ENCODE measurements at places on chromosomes 6 and 20.

DNA sequence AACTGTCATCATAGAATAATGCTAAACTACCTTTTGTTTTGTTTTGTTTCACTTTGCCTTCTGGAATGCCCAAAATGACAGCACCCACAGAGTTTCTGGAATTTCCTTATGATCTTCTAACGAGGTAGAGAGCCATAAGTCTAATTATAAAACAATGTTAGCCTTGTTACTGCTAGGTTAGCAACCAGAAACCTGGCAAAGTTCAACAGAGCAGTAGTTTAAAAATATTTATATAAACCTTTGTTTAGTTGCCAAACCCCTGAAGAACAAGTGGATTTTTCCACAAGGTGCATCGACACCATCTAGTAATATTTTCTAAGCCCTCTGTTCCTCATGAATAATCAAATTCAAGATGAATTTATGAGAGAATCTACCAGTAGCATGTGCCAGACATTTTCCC, 27.6 kb upstream of the IPCEF1 start:
- DNase-seq: no peak

GRCh38 chr20:60187683-60188082, 229.5 kb downstream of the CDH26 start:
- no peak for DNase-seq

GRCh38 chr20:36352843-36353553, 46.9 kb downstream of the DLGAP4 start:
- no peak for DNase-seq

DNA sequence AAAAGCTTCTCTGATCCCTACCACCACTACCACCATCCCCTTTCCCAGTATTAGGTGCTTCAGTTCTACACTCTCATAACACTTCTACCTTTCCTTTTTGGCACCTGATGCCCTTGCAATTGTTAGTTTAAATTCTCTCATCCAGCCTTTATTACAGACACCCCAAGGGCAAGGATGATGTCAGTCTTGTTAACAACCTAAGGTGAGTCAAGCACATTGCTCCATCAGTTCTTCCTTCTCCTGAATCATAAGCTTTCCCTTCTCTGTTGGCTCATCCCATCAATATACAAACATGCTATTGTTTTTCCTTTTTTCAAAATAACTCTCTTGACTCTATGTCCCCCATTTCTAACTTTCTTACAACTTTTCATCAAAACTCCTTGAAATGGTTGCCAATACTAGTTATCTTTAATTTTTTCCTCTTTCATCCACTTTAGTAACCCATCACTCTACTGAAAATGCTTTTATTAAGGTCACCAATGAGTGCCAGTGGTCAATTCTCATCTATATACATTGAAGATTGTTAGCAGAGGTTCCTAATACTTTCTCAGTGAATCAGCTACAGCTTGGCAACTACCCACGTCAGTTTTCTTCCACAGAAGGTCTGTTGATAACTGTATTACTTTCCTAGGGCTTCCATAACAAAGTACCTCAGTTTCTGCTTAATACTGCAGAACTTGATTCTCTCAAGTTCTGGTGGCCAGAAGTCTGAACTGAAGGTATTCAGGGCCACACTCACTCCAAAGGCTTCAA, 97.1 kb upstream of the FLRT3 start:
- no peak for DNase-seq

- DNase-seq: no peak
Measured at GRCh38 chr6:10690651-10691445, 3.6 kb downstream of the C6orf52 start.

GRCh38 chr6:42010185-42010891, 40.0 kb upstream of the TAF8 start:
- DNase-seq: no peak

- DNase-seq: no peak
Measured at GRCh38 chr6:113318575-113318917, 538.6 kb upstream of the MARCKS start.

- no peak for DNase-seq
Measured at GRCh38 chr6:160190081-160190480, 68.5 kb downstream of the SLC22A1 start.

GRCh38 chr6:8131265-8131897, 29.0 kb upstream of the EEF1E1 start:
- peak; percentile 46 for DNase-seq

- DNase-seq: peak; percentile 26
Measured at GRCh38 chr6:25991785-25992412, 29.3 kb downstream of the TRIM38 start.

- no peak for DNase-seq
Measured at GRCh38 chr20:53923566-53924369, 146.6 kb downstream of the BCAS1 start.

GRCh38 chr6:158609455-158610155, 34.9 kb downstream of the DYNLT1 start:
- no peak for DNase-seq

GRCh38 chr20:12093057-12093796, 175.5 kb downstream of the BTBD3 start:
- DNase-seq: no peak

GRCh38 chr6:12947151-12947871, 230.7 kb downstream of the PHACTR1 start:
- DNase-seq: no peak

- DNase-seq: no peak
Measured at GRCh38 chr6:27250277-27251111, 3.0 kb downstream of the PRSS16 start.

- no peak for DNase-seq
Measured at GRCh38 chr20:41379551-41379950, 12.9 kb upstream of the EMILIN3 start.

DNA sequence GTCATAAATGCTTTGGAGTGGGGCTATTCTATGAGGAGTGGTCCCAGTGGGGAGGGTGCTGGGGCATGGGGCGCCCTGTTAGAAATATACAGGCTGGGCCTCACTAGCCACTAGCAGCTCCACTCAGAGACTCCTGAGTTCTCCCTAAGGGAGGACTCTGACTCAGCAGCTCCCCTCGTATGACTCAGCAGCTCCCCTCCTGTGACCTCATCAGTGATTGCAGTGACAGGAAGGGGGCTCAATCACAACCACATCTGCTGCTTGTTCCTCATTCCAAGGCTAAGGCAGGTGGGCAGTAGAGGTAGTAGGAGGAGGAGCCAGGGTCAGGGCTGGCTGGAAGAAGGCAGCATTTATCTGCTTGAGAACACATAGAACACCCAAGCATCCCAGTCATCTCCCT, 73.7 kb downstream of the PRND start:
- peak; percentile 18 for DNase-seq

GRCh38 chr6:153192943-153193885, 62.1 kb upstream of the RGS17 start:
- no peak for DNase-seq

- no peak for DNase-seq
Measured at GRCh38 chr6:137013738-137014602, 30.8 kb downstream of the IL20RA start.

- DNase-seq: no peak
Measured at GRCh38 chr6:131182991-131183425, 47.7 kb downstream of the AKAP7 start.

- DNase-seq: no peak
Measured at GRCh38 chr6:52403627-52404026, 16.5 kb upstream of the EFHC1 start.

GRCh38 chr6:150214310-150214709, 71.5 kb downstream of the PPP1R14C start:
- no peak for DNase-seq

GRCh38 chr6:20916086-20916485, 381.8 kb downstream of the CDKAL1 start:
- DNase-seq: no peak

DNA sequence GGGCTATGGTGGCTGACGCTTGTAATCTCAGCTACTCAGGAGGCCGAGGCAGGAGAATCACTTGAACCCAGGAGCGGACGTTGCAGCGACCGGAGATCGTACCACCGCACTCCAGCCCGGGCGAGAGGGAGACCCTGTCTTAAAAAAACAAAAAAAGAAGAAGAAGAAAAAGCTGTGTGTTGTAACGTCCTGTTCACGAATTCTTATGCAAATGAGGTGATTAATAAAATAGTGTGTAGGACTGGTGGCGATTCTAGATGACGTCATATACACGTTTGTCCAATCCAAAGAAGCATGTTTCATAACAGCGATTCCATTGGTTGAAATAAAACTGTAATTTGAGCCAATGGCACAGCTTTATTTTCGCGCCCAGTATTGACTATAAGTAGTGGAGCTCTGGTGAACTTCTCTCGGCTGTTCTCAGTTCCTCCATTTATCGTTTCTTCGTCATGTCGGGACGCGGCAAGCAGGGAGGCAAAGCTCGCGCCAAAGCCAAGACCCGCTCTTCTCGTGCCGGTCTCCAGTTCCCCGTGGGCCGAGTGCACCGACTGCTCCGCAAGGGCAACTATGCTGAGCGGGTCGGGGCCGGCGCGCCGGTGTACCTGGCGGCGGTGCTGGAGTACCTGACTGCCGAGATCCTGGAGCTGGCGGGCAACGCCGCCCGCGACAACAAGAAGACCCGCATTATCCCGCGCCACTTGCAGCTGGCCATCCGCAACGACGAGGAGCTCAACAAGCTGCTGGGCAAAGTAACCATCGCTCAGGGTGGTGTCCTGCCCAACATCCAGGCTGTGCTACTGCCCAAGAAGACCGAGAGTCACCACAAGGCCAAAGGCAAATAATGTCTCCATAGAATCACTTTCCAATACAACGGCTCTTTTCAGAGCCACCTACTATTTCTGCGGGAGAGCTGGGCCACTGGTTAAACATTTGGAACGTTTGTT, 47.0 kb downstream of the OR2B2 start:
- DNase-seq: peak; percentile 73

DNA sequence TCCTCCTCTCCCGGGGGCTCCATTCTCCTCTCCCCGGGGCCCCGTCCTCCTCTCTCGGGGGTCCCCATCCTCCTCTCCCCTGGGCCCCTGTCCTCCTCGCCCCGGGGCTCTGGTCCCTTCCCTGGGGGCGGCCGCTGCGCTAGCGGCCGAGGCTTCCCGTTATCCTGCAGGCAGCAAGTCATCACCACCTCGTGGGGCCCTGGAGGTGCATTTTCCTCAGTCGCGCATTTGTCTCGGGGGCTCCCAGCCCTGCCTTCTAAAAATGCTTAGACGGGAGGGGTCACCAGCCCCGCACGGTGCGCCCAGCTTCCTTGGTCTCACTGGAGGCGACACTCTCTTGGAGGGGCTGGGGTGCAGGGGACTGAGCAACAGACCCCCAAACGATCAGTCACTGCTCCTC, 216.5 kb downstream of the QKI start:
- DNase-seq: no peak

GRCh38 chr20:20702330-20703245, 9.9 kb downstream of the RALGAPA2 start:
- no peak for DNase-seq

GRCh38 chr20:9422321-9423057, 91.9 kb upstream of the LAMP5 start:
- no peak for DNase-seq

GRCh38 chr20:2798814-2799213, 1.6 kb downstream of the CPXM1 start:
- DNase-seq: no peak

GRCh38 chr6:13559251-13559650, 15.2 kb upstream of the SIRT5 start:
- DNase-seq: no peak

DNA sequence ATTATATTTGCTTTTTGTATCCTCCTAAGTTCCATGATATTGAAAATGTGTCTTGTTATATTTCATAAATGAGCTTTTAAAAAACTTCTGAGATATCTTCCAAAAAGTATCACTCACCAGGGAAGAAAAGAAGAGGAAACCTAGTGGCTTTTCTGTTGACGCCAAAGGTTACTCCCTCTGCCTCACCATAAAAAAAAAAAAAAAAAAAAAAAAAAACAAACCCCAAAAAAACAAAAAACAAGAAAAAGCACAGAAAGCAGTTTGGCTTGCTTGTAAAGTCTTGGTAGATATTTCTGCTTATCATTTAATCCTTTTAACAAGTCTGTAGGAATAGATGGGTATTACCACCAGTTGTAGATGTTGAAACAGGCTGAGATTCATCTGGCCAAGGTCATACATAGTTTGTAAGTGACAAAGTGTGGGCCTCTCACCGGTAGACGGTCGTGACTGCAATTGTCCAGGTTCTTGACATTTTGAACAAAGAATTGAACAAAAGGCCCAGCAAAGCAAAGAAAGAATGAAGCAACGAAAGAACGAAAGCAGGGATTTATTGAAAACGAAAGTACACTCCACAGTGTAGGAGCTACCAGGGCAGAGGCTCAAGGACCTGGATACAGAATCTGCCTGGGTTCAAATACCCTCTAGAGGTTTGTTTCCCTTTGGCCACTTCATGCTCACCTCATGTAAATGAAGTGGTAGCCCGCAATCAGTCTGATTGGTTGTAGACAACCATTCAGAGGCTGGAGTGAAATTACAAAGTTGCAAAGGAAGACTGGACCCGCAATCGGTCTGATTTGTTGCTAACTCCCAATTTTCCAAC, 11.6 kb upstream of the ELOVL5 start:
- DNase-seq: no peak

All from stimulated activated CD4-positive, alpha-beta T cell treated with anti-CD3 and anti-CD28 coated beads, Interleukin-4, amount 100 ng/mL, for 24 hours (primary cell).